ENCODE measurements at places on chromosomes 7 and 10. TPM values are rescaled to one million over a fixed set of nuclear protein-coding genes. Genes with fewer than 3 reads are reported as not detected.
A peak's percentile ranks its signal among the peaks of the same experiment; 100 is the strongest.

The EVX1 gene
- 0.08 TPM for polyA plus RNA-seq

The NEUROD6 gene
- polyA plus RNA-seq = not detected

The C10orf120 gene
- not detected for polyA plus RNA-seq

The FERD3L gene
- polyA plus RNA-seq = not detected

The PBLD gene
- 4.2 TPM for polyA plus RNA-seq

The FAM237B gene
- not detected for polyA plus RNA-seq

The AEBP1 gene
- not detected for polyA plus RNA-seq

The HKDC1 gene
- polyA plus RNA-seq = 24.0 TPM

The CCDC136 gene
- polyA plus RNA-seq = 3.6 TPM

The UCN3 gene
- 0.11 TPM for polyA plus RNA-seq

The HOXA11 gene
- polyA plus RNA-seq = 0.61 TPM

The ZNF425 gene
- polyA plus RNA-seq = 2.2 TPM

The SSC4D gene
- 0.79 TPM for polyA plus RNA-seq

GRCh38 chr7:33336820-33337219, 207.5 kb downstream of the BBS9 start:
- DNase-seq = no peak

DNA sequence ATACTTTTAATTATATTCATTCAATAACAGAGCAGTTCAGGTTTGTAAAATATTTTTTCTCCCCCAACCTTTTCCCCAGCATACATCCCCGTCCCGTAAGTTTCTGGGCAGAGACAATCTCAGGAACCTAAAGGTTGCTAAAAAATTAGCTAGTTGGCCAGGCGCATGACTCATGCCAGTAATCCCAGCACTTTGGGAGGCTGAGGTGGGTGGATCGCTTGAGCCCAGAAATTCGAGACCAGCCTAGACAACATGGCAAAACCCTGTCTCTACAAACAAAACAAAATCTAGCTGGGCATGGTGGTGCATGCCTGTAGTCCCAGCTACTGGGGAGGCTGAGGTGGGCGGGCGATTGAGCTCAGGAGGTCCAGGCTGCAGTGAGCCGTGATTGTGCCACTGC, 40.2 kb downstream of the TCF7L2 start:
- no peak for DNase-seq

DNA sequence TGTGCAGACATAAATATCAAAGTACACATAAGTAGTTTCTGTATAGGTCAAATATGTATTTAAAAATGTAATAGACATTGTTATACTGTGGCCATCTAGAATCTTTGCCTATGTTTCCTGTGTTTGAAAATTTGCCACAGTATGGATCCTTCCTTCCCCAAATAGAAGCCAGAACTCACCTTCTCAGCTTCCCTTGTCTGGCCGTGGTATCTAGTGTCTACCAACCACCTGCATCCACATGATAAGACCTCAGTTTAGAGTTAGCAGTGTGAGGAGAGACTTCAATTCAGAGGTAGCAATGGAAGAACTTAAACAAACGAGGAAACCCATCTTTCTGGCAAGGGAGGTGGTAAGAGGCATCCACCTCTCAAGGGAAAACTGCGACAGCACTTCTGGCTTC, 4.9 kb downstream of the TRDMT1 start:
- DNase-seq = no peak

- DNase-seq = no peak
Observed at GRCh38 chr7:115533785-115534184, 496.8 kb downstream of the TFEC start.

DNA sequence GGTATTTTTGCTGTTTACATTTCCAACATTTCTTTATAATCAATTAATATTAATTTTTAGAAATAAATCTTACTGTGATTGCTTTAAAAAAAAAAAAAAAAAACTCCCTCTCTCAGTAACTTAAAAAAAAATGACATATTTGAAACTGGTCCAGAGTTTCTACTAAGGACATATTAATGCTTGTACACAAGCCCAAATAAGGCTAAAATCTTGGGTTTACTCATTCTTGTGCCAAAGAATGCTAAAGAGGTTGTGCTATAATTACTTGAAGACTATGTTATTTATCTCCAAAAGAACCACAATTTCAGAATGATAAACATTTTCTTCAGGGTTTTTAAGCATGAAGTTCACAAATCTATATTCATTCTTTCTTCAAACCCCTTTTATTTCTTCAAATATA, 39.4 kb upstream of the PHF14 start:
- no peak for DNase-seq

DNA sequence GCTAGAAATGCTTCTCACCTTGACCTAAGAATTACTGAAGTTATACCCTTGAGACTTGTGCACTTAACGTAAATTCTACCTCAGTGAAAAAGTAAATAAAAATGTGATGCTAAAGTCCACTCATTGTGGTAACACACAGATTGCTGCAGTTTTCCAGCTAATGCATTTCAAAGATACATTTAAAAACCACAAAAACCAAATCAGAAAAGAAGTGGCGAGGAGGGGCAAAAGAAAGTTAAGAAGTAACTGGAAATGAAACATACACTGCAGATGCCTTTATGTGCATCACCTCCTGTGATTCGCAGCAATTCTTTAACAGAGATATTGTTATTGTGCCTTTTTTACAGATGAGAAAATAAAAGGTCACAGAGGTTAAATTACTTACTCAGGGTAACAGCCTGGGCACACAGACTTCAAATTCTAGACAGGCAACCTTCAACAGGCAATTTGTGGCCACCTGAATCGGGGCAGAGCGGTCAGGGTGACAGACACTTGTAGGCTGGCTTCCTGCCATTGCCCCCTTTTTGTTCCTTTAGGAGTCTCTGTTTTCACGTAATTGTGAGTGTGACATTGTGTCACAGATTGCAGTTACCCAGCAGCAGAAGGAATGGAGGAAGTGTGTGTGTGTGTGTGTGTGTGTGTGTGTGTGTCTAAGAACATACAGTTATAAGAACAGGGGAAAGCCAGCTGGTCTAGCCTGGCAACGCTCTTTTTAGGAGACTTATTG, 1.9 kb downstream of the WIPF3 start:
- no peak for DNase-seq

DNA sequence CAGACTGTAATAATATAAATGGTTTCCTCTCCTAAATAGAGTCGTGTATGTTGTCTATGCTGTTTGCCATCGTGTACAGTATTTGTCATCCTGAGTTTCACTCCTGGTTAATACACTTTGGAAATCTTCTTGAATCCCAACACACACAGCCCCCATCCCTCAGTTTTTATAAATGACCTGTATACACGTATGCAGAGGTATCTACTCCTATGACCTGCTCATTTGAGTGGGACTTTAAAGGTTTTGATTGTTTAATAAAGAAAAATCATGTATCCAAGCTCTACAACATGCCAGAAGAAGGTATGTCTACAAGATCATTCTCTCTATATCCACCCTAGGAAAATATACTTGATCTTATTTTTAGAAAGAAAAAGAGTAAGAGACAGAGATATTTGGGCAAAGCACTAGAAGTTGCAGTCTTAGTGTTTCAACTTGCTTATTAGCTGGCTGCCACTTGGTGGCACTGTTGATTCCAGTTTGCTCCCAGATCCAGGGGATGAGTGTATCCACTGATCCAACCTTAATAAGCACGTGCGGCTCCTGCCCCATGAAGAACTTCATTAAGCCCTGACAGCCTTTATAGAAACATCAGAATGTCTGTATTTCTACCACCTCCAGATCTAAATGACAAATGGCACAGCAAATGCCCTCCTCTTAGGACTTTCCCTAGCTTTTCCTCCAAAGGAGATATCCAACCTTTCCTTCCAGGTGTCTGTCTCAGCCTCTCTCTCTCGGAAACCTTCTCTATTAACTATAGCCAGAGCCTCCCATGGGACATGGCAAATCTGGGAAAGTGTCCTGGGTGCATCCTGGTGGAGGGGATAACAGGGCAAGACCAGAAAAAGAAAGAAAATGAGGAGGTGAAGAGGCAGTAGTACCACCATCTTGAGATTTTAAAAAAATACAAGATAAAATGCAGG, 181.6 kb upstream of the NEBL start:
- peak; percentile 81 for DNase-seq

GRCh38 chr7:157384301-157384700, 47.5 kb downstream of the DNAJB6 start:
- DNase-seq = peak; percentile 68

GRCh38 chr7:36711256-36711655, 13.0 kb downstream of the AOAH start:
- no peak for DNase-seq

GRCh38 chr10:6456067-6456466, 124.0 kb downstream of the PRKCQ start:
- DNase-seq = no peak

GRCh38 chr10:98318861-98319260, 50.9 kb upstream of the LOXL4 start:
- DNase-seq = no peak

DNA sequence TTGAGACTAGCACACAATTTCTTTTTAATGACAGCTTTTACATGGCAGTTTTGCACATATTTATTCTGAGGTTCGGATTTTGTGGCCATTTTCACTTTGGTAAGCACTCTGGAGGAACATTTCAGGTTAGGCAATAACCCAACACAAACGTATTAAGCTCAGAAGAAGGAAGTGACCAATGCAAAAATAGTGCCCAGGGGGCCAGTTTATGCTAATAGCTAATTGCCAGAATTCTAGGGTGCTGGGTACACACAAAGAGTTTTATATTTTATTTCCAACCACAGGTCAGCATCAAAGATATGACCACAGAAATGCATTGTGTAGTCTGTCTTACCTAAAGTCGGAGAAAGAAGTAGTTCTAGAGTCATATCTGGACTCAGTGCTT, 8.4 kb upstream of the AGR2 start:
- no peak for DNase-seq

- no peak for DNase-seq
Observed at GRCh38 chr10:77359287-77359691, 278.3 kb downstream of the KCNMA1 start.

- DNase-seq = no peak
Observed at GRCh38 chr10:49526619-49527018, 12.3 kb downstream of the ERCC6 start.

DNA sequence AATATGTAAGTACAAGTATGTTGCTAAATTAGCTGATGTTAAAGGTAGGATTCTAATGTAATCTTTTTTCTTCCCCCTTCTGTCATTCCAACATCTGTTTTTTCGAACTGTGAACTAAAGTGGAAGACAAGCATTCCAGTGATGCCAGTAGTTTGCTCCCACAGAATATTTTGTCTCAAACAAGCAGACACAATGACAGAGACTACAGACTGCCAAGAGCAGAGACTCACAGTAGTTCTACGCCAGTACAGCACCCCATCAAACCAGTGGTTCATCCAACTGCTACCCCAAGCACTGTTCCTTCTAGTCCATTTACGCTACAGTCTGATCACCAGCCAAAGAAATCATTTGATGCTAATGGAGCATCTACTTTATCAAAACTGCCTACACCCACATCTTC, 62.7 kb downstream of the WAC start:
- no peak for DNase-seq

- DNase-seq = no peak
Observed at GRCh38 chr7:100719523-100720278, 567 bp upstream of the EPO start.

GRCh38 chr7:44072364-44073231, 7.2 kb upstream of the PGAM2 start:
- DNase-seq = peak; percentile 78

GRCh38 chr10:95440038-95440725, 121.0 kb downstream of the SORBS1 start:
- DNase-seq = no peak

GRCh38 chr10:103232131-103232673, 13.5 kb upstream of the RPEL1 start:
- peak; percentile 70 for DNase-seq
